CD4-positive, alpha-beta T cell treated with Interleukin-4 for 4 hours (primary cell): ENCODE measurements at places on chromosomes 1 and 21.

- DNase-seq, result no peak
These were observed 6.8 kb upstream of the CNIH3 start for GRCh38 chr1:224609333-224609732.

DNA sequence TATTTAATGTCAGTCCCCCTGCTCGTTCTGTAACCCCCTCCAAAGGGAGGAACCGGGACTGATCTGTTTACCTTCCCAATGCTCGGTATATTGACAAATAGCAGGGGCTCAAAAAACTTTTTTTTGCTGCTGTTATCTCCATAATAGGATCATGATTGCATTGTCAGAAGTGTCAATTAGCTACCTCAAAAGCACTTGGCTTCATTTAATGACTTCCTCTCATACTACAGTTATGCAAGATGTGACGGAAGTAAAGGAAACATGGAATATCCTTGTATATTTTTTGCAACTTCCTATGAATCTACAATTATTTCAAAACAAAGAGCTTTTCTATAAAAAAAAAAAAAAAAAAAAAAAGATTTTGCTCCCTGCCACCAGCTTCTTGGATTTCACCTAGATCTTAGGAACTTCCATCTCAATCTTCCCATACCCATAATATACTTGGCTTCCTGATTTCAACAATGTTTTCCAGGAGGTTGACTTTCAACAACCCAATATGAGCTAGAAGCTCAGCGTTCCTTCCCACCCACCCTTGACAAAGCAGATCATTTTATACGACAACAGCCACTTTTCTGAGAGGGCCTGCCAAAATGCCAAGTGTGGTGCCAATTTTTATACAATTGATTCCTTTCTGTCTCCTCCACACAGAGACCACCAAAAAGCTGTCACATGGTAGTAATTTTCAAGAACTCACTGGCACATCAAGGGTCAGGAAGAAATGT lies 71.7 kb downstream of the SETD4 start:
- no peak for DNase-seq

GRCh38 chr1:180773210-180773865 lies 139.4 kb upstream of the KIAA1614 start:
- no peak for DNase-seq

GRCh38 chr1:206467915-206468314 lies 2.4 kb upstream of the IKBKE start:
- DNase-seq, result no peak

- DNase-seq, result no peak
These were observed 35.1 kb downstream of the RNF2 start for GRCh38 chr1:185080422-185080821.

GRCh38 chr1:201385299-201385891 lies 7.9 kb upstream of the TNNT2 start:
- no peak for DNase-seq

DNA sequence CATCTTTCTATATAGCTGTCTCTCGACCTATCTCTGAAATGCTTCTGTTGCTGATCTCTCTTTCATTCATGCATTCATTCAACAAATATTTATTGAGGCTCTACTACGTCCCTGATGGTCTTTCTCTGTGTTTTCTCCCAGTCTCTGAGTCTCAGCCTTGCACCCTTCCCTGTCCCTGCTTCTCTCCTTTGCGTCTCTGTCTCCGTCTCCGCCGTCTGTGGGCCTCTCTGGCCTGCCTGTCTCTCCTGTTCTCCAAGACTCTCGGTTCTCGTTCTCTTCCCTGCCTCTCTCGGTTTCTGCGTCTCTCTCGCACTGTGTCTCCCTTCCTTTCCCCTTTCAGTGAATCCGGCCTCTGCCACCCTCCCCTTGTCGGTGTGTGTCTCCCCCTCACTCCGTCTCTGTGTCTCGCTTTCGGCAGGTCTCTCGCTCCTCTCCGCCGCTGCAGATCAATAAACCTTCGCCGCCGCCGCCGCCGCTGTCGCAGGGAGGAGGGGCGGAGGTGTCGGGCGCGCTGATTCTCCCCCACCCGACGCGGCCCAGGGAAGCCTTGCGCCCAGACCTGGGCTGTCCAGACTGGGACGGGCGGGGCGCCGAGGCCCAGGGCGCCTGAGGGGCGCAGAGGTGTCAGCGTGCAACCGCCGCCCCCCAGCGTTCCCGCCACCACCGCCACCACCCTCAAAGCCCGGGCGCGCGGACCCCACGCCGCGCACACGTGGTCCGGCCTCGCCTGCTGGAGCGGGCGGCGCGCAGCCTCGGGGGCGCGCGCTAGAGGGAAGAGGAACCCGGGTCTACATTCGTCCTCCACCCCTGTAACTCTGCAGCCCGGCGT lies 3.0 kb downstream of the EFNA3 start:
- DNase-seq, result no peak

- DNase-seq, result no peak
These were observed 112.1 kb downstream of the RUNX1 start for GRCh38 chr21:34936883-34937563.

- no peak for DNase-seq
These were observed 727.8 kb upstream of the ADAMTS5 start for GRCh38 chr21:27694667-27695066.

DNA sequence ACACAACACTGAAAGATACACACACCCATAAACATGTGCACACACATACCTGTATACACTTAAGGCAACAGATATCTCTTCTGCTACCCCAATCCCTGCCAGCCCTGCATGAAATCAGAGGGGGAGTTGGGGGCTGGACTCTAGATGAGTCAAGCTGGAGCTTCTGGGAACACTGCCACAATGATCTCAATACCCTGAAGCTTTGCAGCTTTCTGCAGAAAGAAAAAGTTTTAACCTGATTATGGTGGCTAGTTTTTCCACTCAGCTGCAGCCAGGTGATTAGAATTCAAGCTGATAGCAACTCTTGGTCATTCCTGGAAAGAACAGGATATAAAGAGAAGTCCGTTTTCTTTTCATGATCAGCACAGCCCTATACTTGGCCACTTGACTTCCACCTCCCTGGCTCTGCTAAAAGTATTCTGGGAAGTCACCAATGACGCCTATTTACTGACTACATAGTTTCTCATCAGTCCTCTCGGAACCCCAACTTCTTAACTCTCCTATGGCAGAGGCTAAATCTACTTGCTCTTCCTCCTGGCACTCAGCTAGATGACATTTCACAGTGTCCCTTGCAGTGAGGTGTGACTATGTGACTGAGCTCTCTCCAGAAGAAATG lies 20.7 kb upstream of the DNASE2B start:
- DNase-seq, result no peak

DNA sequence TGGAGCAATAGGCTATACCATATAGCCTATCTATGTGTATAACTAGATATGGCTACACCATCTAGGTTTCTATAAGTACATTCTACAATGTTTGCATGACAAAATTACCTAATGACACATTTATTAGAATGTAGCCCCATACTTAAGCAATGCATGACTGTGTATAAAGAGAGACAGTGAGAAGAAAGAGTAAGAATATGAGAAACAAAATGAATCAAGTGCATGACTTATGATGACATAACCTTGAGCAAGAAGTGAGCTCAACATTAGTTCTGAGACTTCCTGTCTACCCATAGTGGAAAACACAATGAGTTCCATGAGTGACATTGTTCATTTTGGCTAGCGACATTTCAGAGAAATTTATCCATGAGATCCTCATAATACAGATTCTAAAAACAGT lies 10.1 kb downstream of the SLC44A5 start:
- no peak for DNase-seq

- DNase-seq, result no peak
These were observed 97.0 kb upstream of the FGGY start for GRCh38 chr1:59199719-59200376.

DNA sequence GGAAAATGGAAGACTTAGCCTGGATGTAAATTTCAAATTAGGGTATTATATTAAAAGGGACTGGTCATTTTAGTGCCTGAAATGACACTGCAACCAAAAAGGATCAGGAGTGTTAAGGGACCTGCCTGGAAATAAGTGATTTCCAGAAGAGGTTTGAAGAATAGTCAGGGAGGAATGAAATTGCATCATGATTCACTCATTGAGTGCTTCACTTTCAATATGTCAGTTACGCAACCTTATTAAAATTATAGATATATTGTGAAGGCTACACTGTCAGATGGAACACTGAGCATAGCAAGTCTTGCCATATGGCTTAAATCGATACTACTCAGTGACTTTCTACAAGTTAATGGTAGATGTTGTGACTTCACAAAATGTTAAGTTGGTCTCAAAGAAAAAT lies 275.2 kb upstream of the DPYD start:
- DNase-seq, result no peak

GRCh38 chr1:19489996-19490395 lies 4.7 kb upstream of the CAPZB start:
- no peak for DNase-seq

- DNase-seq, result no peak
These were observed 2206.0 kb downstream of the MRPL39 start for GRCh38 chr21:23401278-23401677.

DNA sequence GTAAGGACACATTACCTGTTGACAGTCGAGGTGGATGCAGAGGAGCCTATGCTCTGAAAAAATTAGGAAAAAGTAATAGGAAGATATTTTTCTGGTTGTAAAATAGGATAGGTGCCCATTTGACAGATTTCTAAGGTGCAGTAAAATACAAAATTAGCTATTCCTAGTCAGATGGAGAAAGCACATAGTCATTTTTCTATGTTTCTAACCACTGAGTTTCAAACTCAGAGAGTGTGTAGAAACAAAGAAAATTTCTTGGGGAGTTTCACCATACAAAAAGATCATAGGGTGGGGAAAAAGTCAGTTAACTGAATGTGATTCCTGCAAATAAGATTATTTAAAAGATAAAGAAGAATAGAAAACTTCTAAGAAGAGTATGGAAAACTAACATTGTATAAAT lies 666.9 kb downstream of the KCNT2 start:
- no peak for DNase-seq

DNA sequence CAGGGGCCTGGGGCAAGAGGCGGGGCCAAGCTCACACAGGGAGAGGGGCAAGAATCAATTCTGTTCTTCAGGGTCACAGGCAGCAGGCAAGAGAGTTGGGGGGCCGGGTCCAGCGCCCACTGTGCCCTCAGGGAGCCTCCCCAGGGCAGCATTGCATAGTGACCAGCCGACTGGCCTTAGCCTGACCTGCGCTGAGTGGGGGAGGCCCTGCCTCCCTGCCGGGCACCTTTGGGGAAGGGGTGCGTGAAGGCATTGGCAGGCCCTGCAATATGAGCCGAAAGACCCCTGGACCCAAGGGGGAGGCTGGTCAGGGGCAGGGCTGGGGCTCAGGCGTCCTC lies 12.2 kb downstream of the SCNN1D start:
- DNase-seq, result no peak

DNA sequence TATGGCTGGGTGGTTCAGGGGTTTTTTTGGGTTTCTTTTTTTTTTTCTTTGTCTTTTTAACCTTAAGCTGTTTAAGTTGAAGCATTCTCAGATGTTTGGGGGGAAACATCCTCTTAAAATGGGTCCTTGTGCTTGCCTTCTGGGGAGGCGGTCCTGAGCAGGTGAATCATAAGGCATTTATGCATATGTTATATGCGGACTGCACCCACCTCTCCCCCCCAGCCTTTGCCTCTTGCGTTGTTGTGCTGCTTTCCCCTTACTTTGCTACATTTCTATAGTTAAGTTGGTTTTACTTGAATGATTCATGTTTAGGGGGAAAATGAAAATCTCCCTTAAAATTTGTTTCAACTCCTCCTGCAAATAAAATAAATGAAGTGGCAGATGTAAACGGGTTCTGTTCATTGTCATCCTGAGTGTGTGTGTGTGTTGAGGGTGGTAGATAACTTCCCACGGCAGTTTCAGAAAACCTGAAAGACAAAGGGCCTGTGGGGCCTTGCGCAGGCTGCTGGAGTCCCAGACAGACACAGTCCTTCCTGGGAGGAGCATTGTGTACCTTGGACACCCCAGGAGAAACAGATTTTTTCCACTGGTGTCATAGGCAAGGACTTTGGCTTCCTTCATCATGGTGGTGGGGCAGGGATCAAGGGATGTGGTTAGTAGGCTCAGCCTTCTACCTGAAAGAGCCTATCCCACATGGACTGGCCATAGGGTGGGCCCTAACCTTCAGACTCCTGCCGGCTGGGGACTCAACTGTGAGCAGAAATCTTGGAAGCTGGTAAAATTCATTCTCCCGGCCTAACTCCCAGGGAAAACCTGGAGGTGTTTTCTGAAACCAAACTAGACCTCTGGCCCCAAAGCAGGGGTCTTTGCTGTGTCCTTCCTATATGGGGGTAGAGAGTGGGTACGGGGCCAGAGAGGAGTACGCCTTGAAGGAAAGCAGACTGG lies 926 bp upstream of the SH3D21 start:
- no peak for DNase-seq

GRCh38 chr1:163290025-163290640 lies 31.6 kb upstream of the NUF2 start:
- no peak for DNase-seq

- no peak for DNase-seq
These were observed 18.1 kb downstream of the URB2 start for GRCh38 chr1:229643996-229644745.

DNA sequence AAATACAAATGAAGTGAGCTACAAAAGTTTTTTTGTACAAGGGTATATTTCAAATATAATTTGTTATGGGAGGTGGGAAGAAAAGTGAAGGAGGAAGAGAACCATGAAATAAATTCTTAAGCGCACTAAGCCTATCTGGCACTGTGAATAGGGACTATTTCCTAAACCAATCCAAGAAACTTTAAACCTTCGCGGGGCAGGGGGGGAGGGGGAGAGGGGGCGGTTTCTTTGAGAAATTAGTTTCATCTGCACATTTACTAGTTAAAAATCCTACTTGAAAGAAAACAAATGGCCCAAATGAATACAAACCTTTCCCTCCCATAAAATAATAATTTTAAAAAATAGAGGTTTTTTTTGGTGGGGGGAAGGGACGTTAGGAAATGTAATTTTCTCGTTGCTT lies 364 bp downstream of the GOLPH3L start:
- no peak for DNase-seq

- DNase-seq, result no peak
These were observed 386 bp upstream of the TSTD1 start for GRCh38 chr1:161039154-161039545.

GRCh38 chr1:87829360-87829759 lies 500.7 kb downstream of the LMO4 start:
- DNase-seq, result no peak

- no peak for DNase-seq
These were observed 225.2 kb downstream of the LTN1 start for GRCh38 chr21:28767523-28767922.

- DNase-seq, result no peak
These were observed 16.6 kb downstream of the UTP11 start for GRCh38 chr1:38029081-38029681.

DNA sequence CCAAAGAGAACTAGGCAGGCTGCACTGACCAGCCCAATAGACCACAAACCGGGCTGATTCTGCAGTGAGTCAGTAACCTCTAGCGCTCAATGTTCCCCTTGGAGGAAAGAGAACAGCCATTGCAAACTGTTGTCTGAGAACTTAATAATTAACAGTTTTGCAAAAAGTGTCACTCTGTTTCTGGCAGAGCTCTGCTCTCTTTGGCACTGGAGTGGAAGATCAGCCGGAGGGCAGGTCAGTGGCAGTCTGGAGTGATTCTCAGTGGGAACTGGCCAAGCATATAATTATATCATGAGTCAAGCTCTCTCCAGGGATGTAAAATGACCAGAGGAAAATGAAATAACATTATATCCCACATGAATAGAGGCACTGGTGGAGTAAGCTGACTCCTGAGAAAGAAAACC lies 238.3 kb downstream of the HLX start:
- no peak for DNase-seq
